Skeletal muscle cell (primary cell): ENCODE measurements at places on chromosomes 7 and 10.

DNA sequence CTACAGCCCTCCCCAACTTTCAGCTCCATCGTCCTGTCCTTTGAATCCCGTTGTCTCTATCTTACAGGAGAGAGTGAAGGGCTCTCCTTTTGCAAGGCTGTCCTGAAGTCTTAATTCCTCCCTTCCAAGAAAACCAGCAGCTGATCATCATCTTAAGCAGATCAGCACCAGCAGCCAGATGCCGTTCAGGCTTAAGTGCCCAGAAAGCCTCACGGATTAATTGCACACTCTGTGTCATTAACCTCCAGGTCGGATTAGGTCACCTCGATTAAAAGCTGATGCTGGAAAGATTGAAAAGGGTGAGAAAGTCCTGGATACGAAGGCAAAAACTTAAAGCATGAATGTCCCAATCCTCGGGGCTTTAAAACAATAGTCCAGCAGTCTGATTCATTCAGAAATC is 24.8 kb upstream of the ADARB2 start:
- DNase-seq, result no peak

DNA sequence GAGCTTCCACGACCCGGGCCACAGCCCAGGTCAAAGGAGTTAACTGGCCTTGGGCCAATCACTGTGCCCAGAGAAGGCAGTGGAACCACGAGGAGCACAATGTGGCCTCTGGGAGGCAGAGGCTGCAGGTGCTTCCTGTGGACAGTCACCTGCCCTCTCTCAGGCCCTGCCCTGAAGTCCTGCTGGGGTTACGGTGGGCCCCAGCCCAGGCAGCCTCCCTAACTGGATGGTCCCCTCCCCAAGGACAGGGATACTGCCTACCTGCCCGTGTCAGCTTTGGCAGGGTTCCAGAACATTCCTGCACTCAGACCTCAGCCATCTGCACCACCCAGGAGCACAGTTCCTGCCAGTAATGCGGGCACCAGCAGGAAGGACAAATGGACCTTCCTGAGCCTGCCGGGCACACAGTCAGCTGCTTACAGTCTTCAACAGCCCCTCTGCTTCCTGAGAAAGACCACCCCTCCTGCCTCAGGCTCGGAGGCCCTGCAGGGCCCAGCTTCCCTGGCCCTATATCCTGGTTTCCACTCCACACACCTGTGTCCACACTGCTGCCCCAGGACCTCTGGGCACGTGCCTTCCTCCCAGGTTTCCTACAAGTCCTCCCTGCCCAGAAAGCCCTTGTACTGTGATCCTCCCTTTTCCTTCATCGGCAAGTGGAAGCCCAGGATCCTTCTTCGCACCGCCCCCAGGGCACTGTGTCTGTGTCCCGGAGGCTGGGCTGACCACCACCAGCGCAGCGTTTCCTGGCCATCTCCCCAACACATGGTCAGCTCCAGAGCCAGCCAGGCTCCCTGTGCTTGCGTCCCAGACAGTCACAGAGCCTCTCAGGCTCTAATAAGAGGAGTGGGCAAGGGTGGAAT is 23.3 kb downstream of the WDR86 start:
- DNase-seq, result no peak

- DNase-seq, result no peak
Observed at GRCh38 chr10:110056822-110057221, 49.0 kb downstream of the ADD3 start.

DNA sequence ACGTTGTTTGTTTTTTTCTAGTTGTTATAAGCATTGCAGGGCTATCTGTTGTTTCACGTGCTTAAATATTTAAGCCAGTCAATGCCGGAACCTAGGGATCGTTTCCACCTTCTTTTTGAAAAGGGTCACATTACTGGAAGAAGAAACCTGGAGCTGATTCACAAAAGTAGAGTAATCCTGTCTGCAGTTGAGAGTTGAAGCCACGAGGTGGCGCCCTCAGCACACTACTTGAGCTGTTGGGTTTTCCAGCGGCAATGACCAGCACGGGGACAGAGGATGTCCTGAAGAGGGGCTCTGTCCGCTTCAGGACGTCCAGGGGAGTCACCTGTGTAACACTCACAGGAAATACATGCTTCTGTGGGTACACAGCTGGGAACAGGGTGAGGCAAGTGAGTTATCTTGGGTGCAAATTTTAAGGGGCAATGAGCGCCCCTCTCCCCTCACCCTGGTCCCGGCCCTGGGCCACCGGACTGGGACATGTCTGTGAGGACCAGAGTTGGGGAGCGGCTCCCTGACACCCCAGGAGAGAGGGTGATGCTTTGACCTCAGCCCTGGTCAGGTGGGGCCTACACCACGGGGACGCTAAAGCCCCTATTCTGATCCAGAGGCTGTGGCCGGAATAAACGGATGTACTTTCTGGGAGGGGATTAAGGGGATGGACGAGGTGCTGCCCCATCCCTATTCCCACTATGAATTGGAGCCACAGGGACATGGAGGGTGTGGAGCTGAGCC is 26.3 kb upstream of the WDFY4 start:
- no peak for DNase-seq

DNA sequence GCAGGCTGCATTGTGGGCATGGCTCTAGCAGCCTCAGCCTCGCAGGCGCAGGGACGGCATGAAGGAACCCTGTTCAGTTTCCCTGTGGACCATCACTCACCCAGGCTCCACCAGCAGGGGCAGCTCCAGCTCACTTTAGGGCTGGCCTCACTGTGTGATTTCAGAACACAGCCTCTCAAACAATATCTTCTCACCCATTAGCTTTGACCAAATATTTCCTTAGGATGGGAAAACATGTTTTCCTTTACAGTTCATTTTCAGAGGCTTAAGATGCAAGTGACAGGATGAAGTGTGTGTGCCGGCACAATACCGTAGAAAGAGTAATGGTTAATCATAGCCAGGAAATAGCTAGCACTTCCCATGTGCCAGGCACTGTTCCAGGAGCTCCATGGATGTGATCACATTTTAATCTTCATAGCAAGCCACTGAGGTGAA is 58.2 kb downstream of the LANCL2 start:
- DNase-seq, result no peak

- no peak for DNase-seq
Observed at GRCh38 chr7:7157887-7158271, 24.5 kb upstream of the C1GALT1 start.

GRCh38 chr7:45889367-45890067 is 1.2 kb downstream of the IGFBP1 start:
- no peak for DNase-seq

GRCh38 chr7:11127988-11128387 is 154.3 kb downstream of the PHF14 start:
- no peak for DNase-seq

DNA sequence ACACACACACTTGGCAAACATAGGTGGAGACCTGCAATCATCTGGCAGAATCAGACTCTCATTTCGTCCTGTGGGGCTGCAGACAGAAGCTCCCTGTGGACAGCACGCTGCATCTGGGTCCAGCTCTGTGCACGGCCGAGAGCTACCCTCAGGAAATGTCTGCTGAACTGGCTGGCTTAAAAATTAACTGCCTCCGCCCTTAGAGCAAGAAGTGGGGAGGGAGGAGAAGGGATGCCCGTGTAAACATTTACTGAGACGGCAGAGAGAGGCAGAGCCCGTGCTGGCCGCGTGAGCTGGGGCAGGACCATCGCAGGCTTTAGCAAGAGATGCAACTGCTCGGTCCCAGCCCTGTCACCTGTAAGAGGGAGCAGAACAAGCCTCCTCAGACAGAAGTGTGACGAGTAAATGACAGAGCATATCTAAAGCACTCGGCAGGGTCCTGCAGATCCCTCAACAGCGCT is 81.8 kb downstream of the TNS3 start:
- DNase-seq, result no peak

DNA sequence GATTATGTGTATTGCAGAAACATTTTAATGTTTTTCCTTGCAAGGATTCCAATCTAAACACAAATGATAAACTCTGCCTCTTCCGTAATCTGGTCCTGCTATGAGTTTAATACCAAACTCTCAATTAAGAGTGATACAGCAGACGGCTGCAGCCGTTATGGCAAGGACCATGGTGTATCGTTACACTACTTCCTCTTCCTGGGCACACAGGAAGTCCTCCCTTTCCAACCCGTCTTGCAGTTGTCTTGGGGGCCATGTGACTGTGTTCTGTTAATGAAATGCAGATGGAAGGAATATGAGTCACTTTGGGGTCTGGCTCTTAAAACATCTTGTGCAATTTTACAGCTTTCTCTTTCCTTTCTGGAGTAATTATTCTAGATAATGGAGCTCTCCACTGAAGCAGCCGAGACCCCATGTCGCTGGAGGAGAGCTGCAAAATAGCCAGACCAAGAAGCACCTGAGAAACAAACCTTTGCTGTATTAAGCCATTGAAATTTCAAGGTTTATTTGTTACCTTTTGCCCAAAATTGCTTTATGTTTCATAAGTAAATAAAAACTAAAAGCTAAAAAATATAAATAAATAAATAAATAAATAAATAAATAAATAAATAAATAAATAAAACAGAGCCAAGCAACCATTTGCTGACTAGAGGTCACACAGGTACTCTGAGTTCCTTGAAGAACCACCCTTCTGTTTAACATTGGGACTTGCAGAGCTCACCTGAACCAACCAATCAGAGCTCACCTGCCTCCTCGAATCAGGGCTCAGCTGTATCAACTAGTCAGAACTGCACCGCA is 74.7 kb downstream of the FRMPD2 start:
- DNase-seq, result peak; percentile 54

- no peak for DNase-seq
Observed at GRCh38 chr10:1151076-1152033, 95.2 kb downstream of the WDR37 start.

DNA sequence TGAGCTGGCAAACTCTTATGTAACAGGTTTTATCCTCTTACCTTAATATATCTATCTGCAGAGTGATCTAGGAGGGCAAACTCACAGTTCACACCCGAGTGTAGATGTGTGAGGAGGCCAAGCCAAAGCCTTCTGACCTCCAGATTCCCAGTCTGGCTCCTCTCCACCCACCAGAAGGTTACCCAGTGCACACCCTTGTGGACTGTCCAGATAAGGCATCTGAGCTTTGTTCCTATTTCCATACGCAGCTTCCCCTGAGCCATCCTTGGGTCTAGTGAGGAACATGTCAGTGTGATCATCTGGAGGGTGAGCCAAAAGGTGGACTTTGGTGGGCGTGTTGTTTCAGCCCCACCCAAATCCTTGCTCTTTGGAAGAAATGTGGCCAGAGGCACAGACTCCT is 203.0 kb upstream of the MEOX2 start:
- DNase-seq, result no peak

GRCh38 chr10:15712883-15713282 is 6.8 kb downstream of the ITGA8 start:
- DNase-seq, result no peak

DNA sequence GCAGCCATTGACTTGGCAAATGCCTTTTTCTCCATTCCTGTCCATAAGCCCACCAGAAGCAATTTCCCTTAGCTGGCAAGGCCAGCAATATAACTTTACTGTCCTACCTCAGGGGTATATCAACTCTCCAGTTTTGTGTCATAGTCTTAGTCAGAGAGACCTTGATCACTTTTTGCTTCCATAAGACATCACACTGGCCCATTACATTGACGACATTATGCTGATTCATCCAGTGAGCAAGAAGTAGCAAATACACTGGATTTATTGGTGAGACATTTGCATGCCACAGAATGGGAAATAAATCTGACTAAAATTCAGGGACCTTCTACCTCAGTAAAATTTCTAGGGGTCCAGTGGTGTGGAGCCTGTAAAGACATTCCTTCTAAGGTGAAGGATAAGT is 649.7 kb upstream of the ANKRD30A start:
- no peak for DNase-seq

GRCh38 chr10:124145109-124145870 is 51.9 kb upstream of the CHST15 start:
- DNase-seq, result no peak

GRCh38 chr10:43083764-43084163 is 6.9 kb downstream of the RET start:
- no peak for DNase-seq

DNA sequence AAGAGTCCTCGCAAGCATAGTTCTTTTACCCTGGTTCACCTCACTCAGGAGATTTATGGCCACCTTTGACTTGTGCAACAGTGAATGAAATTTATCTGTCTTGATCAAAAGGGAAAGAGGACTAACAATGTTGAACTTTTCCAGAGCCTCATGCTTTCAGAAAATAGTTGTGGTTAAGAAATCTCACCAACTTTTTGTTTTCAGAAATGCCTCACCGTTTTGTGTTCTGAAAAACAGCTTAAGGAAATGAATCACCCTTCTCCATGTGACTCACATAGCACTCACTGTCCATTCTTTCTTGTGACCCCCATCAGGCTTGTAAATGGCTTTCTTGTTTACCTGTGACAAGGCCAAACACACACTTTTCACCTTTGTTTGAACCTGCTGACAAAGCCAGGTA is 148.6 kb upstream of the FAM3C start:
- DNase-seq, result peak; percentile 81

DNA sequence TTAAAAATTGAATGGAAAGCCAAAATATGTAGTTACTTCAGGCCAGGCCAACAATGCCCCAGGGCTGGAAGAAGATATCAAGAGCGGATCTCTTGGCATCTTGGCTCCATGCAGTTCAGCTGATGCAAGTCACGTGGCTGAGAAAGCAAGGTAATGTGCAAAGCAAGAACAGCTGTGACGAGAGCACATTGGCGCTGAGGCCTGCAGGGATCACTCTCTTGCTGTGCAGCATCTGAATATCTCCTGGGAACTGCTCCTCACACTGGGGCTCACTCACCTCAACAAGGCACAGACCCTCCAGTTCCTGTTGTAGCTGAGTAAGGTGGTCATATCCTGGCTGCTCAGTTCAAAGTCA is 14.0 kb downstream of the AKR1B1 start:
- DNase-seq, result no peak

DNA sequence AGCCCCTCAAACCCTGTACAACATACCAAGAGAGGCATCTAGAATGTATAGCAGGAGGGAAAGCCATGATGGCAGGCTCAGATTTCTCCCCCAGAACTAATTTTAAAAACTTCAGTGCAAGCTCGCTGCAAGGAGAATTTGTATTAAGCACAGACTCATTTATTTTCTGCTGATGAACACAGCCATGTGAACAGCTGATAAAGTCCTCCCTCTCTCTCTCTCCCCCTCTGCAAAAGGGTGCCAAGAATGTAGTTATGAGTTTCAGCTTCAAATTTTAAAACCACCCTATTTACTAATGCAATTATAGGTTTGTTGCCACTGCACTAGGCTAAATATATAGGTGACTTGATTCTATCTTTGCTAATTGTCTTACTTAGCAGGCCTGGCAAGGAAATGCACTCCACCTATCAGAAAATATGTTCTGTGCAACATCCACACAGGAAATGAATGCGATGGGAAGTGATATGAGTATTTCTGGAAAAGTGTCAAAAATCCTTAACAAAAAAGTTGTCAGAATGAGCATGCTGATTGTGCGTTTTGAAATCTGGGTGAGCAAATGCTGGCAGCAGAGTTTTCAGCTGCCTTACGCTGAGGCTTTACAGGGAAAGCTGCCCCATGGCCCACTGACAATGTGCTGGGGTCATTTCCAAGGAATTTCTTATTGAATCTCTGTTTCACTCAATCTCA is 43.4 kb upstream of the GHITM start:
- DNase-seq, result no peak

DNA sequence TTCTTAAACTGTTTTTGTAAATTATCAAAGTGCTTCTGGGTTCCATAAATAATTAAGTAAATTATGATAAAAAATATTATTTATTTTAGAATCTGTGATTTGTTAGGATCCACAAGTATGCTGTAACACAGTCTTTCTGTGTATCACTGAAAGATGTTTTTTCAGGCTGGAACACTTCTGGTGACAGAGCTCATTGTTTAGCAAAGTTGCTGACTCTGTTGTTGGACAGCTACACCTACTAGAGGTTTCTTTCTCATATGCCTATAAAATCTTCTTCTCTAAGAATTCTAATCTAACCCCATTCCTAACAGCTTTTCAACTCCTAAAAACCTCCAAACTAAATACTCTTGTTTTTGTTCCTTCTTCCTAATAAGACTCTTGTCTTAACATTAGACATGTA is 176.8 kb downstream of the THSD7A start:
- no peak for DNase-seq
